ENCODE measurements at places on chromosomes 4 and X.
A peak's percentile ranks its signal among the peaks of the same experiment; 100 is the strongest.

DNA sequence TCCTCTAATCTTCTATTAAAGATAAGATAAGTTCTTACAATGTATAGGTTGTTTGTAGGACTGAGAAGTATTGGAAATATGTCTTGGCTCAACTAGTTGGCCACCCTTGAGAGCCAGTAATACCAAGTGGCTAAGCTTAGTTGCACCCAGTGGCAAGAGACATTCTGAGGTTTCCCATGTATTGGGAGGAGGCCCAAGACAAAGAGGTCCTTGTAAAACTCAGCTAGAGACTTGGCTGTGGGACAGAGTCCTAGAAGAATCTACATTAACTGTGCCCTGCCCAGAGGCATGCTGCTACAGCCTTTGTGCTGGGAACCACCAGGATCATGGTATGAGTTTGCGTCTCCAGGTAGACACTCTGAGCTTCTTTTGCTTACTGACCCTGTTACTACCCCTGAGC lies 41.9 kb upstream of the SLC4A4 start:
- DNase-seq: no peak

DNA sequence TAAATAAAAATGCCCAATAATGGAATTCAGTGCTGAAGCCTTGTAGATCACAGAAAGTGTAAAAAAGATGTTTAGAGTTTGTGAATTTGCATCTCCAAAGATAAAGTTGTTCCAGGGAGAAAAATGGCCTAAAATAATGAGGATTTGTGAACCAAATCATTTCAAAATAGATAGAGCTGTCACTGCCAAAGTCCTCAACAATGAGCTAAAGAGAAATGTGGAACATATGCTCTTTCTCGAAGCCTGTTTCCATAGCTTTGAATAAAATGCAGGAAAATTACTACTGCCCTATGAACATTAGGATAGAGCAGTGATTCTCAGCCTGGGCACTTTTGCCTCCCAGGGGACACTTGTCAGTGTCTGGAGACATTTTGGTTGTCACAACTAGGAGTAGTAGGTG lies 3.4 kb upstream of the AP1S2 start:
- no peak for DNase-seq

DNA sequence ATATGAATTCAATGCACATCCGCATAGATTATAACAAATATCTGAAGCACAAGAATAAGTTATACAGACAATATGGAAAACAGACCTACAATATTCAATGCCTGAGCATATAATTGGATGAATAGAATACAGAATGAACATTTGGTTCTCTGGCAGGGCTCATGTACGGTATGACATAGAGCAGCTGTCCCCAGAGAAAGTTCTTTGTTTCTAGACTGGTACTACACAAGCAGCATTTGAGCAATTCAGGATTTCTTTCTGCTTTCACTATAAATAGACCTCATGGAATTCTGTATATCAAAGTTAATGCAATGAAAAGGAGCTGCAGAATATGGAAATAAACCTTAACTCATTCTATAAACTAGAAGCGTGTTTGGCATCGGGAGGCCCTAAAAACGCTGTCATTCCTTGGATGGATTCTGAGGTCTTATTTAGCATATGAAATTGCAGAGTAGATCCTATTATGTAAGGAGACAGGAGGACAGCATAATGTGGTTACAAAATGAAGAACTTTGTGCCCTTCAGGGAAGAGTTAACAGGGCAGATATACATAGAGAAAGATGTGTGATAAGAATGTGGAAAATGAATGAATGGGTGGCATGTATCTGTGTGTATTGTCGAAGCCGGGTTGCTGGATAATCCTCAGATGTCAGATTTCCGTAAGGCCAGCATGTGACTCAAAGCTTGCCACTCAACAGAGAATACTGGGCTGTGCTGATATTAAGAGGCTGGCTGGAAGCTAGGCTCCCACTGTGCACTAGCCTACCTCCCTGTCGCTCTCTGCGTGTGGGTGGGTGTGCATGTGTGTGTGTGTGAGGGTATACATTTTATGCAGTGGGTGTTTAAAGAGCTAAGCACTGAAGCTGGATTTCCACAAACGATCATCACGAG lies 103.3 kb upstream of the SLC4A4 start:
- peak; percentile 25 for DNase-seq

- no peak for DNase-seq
Observed at GRCh38 chr4:139763672-139764071, 98.1 kb downstream of the MGST2 start.

- DNase-seq: no peak
Observed at GRCh38 chrX:20026278-20026677, 35.4 kb upstream of the BCLAF3 start.

GRCh38 chr4:165070560-165070959 lies 16.9 kb downstream of the TRIM75 start:
- DNase-seq: no peak

GRCh38 chrX:7145454-7145853 lies 2.1 kb upstream of the STS start:
- DNase-seq: no peak

GRCh38 chrX:71910643-71910985 lies at the start of gene NHSL2:
Gene NHSL2 (plus strand): TSS chrX:71910845.
- peak; percentile 87 for DNase-seq

DNA sequence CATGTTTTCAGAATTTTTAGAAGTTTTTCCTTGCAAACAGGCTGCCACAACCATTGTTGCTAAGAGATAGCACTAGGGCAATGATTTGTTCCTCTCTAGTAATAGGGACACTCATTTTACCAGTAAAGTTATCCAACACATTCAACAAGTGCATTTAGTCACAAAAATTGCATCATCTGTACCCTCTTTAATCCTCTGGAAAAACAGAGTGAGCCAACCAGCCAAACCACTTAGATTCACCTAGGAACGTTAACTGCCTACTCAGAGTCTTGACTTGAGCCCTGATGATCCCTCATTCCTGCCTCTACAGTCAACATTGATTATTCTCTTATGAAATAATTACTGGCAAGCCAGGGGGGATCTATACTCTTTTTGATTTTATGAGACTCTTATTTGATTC lies 17.0 kb upstream of the ADGRA3 start:
- DNase-seq: no peak

- DNase-seq: no peak
Observed at GRCh38 chrX:10904220-10904619, 206.9 kb upstream of the HCCS start.

DNA sequence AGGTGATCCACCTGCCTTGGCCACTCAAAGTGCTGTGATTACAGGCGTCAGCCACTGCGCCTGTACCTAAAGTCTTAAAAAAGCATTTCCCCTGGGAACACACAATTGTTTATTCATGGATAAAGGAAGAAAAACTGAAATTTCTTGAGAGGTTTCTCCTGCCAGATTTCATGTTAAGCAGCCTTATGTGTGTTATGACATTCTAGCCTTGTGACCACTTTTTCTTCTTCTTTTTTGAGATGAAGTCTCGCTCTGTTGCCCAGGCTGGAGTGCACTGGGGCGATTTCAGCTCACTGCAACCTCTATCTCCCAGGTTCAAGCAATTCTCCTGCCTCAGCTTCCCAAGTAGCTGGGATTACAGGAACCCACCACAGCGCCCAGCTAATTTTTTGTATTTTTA lies 57.8 kb upstream of the PLAC8 start:
- DNase-seq: no peak

GRCh38 chr4:101967697-101968346 lies 177.3 kb downstream of the BANK1 start:
- no peak for DNase-seq

- no peak for DNase-seq
Observed at GRCh38 chrX:133306316-133306715, 88.2 kb upstream of the TFDP3 start.

Data from NCI-H82 (cell line).